ENCODE measurements at places on chromosomes 11 and 22.

DNA sequence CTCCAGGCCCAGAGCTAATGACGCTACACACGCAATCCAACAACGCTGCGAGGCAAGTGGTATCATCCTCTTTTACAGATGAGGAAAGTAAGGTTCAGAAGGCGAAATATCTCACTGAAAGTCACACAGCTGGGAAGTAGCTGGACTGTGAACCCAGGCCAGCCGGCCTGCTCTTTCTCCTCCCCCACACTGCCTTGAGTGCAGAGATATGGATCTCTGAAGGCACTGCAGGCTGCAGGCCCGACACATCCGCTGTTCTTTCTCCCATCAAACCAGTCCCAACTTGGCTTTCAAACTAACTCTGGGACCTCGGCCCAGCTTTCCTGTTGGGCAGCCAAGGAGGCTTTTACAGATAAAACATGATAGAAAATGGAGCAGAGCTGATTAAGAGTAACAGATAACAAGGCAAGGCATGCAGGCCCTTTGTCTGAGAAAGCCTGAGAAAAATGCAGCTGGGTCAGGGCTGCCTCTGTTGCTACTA is 64.0 kb upstream of the PTPRJ start:
- no peak for DNase-seq

DNA sequence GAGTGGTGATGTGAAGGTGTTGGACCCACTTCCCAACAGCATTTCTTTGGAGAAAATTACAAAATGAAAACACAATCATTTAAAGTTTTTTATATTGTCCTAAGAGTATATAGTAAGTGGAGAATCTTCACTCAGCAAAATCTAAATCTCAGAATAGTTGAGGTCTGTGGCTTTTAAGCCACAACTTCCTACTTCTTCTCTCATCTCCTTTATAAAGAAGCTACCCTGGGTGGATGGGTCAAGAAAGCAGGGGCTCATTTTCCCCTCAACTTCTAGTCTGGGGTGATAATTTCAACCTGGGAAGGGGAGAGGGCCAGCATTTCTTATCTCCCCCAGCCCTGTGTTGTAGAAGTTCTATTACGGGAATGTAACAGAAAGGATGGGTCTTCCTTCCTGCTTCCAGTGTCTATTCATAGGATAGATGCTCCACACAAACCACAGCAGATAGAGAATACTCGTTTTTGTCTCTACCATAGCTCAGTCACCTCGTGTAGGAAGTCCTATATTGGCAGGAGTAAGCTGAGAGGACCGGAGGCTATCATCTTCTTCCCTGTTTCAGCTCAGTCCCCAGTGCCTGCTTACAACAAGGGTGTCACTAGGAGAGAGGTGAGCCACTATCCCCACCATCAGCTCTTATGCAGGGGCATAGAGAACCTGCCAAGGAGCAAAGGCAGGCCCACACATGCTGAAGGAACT is 341.5 kb downstream of the CASP12 start:
- no peak for DNase-seq

GRCh38 chr22:50035976-50036724 is 21.9 kb downstream of the TTLL8 start:
- no peak for DNase-seq

- no peak for DNase-seq
Measured at GRCh38 chr11:57342702-57343101, 4.5 kb downstream of the P2RX3 start.

DNA sequence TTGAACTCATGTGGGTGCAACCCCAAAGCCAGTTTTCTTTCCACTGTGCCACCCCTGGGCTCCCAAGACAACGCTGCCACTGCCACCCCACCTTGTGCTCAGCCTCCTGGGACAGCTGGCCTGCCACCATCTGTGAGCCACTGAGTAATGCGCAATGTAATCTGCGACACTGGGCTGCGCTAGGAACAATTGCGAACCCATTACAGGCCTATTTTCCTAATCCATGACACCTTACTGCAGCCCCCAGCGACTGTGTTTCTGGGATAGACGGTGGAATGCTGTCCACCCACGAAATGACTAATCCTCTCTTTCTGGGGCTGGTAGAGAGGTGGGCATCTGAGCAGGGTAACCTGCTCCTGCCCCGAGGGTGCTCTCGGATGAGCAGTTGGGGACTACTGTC is 22.2 kb downstream of the FLRT1 start:
- no peak for DNase-seq

DNA sequence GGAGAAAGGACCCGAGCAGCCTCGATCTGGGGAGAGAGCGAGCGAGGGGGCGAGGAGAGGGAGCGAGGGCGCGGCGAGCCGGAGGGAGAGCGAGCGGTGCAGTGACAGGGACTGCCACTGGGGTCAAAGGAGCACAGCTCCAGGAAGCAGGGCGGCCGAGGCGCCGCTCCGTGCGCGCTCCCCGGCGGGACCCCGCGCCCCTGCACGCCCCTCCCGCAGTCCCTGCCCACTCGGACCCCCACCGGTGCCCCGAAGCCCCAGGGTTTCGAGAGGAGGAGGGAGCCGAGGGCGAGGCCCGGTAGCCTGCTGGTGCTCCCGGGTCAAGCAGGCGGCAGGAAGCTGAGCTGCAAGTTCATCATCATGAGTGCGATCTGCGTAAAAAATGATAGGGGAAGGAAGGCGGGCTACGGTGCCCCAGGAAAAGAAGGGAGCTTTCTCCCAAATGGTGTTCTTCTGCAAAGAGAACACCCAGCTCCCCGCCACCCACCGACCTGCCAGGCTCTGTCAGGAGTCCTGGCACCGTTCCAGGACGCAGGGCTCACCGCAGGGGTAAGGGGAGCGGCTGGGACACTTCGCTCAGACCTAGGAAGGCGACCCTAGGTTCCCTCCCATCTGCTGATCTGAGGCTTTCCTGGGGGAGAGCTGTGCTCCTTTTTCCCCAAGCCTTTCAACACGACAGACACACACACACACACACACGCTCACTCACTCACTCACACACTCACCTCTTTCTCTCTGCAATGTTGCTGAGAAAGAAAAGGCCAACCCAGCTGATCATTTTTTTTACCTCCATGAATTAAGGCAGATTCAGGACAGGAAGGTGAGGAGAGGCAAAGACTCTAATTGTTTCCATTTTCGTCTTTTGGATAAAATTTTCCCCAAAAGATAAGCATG is at the start of gene MPPED2:
Gene MPPED2 (minus strand): TSS at position 103 of the 894 bp plus-strand sequence. CDS start 5,980 bp downstream, outside the sequence.
- DNase-seq, result no peak

DNA sequence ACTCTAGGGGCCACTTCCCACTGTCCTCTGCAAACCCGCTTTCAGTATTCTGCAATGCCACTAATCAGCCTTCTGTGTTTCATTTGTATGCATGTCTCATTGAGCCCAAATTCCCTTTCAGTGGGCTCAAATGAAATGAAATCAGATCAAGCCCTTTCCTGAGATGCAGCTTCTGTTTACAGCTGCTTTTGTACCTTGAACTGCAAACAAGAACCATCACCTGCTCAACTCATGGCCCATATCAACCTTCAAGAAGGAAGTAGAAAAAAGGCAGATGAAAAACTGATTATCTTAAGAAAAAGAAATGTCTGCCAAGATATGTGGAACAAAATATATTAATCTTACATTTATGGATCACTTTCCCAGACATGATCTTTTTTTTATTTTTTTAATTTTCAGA is 141.1 kb upstream of the ARHGAP42 start:
- no peak for DNase-seq

- DNase-seq, result peak; percentile 72
Measured at GRCh38 chr11:122069707-122070360, 46.2 kb downstream of the BLID start.

GRCh38 chr11:45852712-45853101 is 5.4 kb downstream of the CRY2 start:
- DNase-seq, result no peak

- no peak for DNase-seq
Measured at GRCh38 chr22:28955817-28956216, 72.4 kb downstream of the ZNRF3 start.

GRCh38 chr22:17960011-17960410 is 64.3 kb downstream of the MICAL3 start:
- no peak for DNase-seq

GRCh38 chr11:64095273-64095817 is 59.6 kb downstream of the FLRT1 start:
- DNase-seq, result no peak

- DNase-seq, result no peak
Measured at GRCh38 chr11:1064167-1064566, 10.5 kb upstream of the MUC2 start.

DNA sequence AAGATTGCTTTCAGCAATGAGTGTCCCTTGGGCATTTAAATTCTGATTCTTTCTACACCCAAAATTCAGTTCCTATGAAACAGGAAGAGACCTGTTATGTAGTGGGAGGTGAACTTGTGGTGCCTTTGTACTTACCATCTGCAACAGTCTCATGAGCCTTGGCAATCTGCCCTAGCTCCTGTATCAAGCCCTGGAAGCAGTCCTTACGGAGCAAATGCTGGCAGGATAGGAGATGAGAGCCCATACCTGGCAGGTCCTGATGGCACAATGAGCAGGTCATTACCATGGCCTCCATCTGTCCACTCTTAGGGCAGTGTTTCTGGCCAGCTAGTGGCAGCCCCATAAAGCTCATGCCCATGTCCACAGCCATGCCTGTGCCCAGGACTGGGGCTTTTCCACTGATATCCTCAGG is 10.8 kb downstream of the TRIM66 start:
- no peak for DNase-seq

GRCh38 chr11:112425121-112425520 is 164.5 kb upstream of the PLET1 start:
- no peak for DNase-seq

GRCh38 chr11:41245184-41245583 is 214.3 kb downstream of the LRRC4C start:
- DNase-seq, result no peak

DNA sequence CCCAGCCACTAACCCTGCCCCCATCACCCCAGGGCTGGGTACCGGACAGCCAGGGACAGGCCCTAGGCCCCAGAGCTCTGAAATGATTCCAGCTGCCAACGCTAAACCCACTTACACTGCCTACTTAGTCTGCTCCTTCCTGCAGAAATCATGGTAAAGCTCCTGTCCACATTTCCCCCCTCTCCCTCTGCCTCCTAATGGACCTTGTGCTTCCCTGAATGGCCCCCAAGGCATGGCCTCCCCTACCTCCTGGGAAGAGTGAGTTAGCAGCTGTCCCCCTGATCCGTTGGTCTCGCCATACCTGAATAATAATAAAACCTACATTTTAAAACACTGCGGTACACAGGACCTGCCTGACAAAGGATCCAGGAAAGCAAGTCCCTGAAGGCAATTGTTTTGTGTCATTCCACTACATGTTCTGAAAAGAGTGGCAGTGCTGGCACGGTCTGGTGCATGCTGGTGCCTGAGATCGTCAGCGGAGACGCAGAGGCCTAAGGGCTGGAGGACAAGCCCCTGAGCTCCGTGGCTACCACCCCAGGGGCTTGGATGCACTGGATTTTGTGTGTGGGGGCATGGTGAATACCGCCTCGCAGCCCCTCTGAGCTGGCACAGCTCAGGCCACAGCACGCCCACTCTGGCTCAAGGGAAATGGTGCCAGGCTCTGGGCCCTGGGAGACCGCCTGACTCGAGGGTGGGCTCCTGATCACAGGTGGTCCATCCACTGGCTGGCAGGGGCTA is 186.3 kb downstream of the CTTN start:
- DNase-seq, result no peak

GRCh38 chr11:105907319-105907718 is 114.7 kb downstream of the MSANTD4 start:
- no peak for DNase-seq

DNA sequence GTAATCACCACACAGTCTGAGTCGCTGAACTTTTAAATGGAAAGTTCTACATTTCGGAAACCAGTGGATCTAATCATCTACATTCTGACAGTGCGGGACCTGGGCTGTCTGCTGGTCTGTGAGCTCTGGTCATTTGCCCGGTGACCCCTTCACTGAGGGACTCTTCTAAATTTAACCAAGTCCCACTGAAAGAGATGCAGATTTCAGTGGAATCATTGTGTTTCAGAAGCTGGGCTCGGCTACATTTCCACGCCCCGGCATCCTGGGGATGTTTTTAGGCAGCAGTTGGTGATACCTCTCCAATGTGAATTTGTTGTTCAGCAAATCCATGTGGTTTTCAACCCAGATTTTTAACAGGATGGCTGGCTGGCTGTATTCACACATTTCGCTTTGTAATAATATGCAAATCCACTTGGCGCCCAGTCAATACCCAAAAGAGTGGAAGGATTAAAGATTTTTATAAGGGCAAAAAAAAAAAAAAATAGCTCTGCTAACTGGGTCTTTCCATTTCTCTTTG is 145.5 kb upstream of the RASSF10 start:
- peak; percentile 72 for DNase-seq

GRCh38 chr11:127105593-127106541 is 105.3 kb upstream of the KIRREL3 start:
- DNase-seq, result no peak

GRCh38 chr11:116602637-116602942 is 170.2 kb downstream of the BUD13 start:
- DNase-seq, result no peak

DNA sequence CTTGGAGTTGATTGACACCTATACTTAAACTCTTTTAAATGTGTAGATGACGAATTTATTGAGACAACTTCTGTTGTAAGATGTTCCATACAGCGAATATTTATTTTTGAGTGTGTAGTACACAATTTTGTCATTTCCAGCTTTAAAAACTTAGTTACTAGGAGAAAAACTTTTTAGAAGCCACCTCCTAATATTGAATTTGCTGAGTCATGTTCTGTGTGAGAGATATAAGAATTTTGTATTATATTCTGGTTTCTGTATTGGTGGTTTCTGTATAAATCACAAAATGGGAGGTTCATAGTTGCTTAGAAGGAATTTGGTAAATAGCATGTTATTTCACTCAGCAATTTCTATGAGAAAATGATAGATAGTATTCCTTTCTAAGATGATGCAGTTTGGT is 171.3 kb downstream of the WNT11 start:
- DNase-seq, result no peak

GRCh38 chr11:69010964-69011623 is 2.0 kb downstream of the MRGPRF start:
- DNase-seq, result peak; percentile 26

GRCh38 chr11:47477323-47477722 is 28.4 kb upstream of the RAPSN start:
- DNase-seq, result no peak

- no peak for DNase-seq
Measured at GRCh38 chr11:7578276-7578955, 64.6 kb downstream of the PPFIBP2 start.

DNA sequence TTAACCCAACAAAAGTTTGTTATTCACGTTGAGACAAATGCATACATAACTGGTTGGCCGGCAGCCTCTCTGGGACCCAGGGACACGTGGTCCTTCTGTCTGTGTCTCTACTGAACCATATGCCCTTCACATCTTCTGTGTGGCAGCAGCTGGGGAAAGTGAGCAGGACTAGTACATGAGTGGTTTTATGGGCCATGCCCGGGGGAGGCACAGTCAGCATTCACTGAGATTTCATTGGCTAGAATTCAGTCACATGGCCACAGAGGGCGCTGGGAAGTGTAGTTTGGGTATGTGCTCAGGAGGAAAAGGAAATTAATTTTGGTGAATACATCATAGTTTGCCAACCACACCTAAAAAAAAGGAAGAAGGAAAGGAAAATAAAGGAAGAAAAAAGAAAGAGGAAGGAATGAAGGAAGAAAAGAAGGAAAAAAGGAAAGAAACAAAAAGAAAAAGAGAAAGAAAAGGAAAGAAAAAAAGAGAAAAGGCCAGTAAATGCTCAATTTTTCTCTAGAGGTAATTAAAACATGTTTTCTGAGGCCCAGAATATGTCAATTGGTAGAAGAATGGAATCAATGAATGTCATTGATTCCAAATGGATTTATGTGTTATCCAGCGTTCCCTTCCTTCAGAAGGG is 55.9 kb upstream of the KIRREL3 start:
- DNase-seq, result no peak
